Vagina (tissue), 2 donors: ENCODE measurements at places on chromosomes 13 and 19.
A peak's percentile ranks its signal among the peaks of the same experiment; 100 is the strongest.

- DNase-seq, result no peak
Observed at GRCh38 chr19:44689290-44690130, 9.4 kb upstream of the CEACAM16 start.

- DNase-seq, result no peak
Observed at GRCh38 chr19:40243181-40243580, 16.7 kb upstream of the CCNP start.

- no peak for DNase-seq
Observed at GRCh38 chr13:53568491-53568890, 539.9 kb downstream of the OLFM4 start.

DNA sequence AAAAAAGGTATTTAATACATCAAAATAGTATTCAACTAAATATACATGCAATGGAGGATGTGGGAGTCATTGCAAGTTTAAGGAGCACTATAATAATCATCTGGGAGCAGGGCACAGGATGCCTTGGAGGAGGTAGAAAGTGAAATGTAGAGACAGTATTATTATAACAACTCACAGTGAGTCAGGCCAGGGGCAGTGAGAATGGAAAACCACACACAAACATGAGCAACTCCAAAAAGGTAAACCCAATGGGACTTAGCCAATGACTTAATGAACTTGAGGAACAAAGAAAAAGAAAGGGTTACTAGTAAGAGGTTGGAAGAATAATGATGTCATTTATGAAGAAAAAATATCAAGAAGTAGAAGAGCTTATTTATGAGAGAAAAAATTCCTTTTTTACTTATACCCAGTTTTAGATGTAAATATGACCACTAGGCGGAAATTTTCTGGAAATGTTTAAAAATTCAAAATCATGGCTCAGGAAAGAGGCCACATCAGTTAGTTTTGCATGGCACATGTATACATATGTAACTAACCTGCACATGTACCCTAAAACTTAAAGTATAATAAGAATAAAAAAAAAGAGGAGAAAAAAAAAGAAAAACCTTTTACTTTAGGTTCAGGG lies 389.3 kb downstream of the SUCLA2 start:
- no peak for DNase-seq

DNA sequence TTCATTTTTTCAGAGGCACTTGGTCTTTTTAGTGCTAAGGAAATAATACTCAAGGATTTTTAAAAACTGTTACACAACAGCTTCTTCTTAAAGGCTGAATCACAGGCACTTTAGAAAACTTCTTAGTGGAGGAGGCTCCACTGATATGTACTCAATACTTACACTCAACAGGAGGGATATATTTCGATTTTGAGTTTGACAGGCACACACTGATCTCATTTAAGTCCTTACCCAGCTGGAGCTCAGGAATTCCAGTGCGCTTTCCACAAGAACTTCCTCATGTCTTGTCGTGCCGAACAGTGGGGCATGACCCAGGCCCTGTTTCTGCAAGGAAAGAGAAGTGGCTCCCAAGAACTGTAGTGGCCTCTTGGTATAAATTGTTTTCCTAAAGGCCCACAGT lies 103.8 kb downstream of the RGCC start:
- no peak for DNase-seq

- peak; percentile 98 for DNase-seq
Observed at GRCh38 chr19:47719047-47719859, 6.0 kb downstream of the EHD2 start.

DNA sequence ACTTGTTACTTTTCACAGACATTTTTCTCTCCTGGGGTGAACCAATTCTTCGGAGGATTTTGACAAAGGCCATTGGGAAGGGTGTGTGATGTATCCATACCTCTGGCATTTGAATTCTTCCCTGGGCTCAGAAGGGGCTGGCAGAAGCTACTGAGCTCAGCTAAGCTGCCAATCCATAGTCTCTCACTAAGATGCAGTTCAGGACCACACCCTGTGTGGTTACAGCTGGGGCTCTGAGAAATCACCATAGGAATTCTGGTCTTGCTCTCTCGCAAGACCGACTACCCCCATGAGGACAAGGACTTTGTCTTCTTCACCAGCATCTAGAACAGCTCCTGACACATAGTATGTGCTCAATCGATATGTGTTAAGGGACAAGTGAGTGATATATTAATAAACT lies 6.0 kb downstream of the C13orf42 start:
- DNase-seq, result no peak

DNA sequence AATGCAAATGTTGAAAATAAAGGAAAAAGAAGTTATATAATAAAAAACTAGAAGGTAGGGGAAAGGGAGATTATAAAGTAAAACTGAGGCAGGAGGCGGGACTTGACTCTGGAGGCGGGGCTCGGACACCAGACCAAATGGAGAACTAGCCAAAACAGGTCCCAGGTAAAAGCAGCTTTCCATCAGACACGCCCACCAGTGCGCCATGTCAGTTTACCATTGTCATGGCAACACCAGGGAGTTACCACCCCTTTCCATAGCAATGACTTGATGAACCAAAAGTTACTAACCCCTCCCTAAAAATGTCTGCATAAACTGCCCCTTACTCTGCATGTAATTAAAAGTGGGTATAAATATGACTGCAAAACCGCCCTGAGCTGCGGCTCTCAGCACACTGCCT lies 70.9 kb downstream of the PEPD start:
- no peak for DNase-seq

DNA sequence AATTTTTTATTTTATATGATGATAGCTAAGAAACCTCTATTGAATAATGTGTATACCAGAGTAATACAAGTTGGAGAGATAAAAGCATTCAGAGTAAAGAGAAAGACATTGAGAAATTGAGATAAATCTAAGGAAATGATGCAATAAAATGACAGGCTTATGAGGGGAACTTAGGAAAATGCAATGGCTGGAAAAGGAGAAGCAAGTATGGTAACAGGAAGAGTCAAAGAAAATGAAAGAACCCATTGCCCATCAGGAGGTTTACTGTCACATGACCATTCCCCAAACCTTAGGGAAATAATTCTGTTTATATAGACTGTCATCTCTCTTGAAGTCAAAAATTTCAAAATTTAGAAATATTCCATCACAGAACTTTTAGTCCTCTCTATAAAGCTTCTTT lies 808.0 kb upstream of the PRR20A start:
- DNase-seq, result no peak

DNA sequence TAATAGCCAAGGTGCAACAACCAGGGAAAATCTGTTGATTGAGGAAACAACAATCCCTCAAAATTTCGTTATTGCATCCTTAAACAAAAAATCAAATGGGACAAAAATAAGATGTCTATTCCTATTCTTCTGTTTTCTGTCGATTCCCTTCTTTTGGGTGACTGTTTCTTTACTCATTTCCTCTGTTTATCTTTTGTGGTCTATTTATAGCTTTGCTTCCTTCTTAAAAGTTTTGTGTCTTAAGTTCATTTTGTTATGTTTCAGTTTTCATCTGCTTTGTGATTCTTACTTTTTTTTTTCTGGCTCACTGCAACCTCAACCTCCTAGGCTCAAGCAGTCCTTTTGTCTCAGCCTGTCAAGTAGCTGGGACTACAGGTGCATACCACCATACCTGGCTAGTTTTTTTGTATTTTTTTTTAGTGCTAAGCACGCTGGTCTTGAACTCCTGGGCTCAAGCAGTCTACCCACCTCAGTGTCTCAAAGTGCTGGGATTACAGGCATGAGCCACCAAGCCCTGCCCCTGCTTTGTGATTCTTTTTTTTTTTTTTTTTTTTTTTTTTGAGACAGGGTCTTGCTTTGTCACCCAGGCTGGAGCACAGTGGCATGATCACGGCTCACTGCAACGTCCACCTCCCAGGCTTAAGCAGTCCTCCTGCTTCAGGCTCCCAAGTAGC lies 10.4 kb downstream of the ZNF146 start:
- DNase-seq, result no peak

- no peak for DNase-seq
Observed at GRCh38 chr19:10639836-10640235, 14.3 kb upstream of the ILF3 start.

- DNase-seq, result no peak
Observed at GRCh38 chr13:112998521-112999280, 29.7 kb downstream of the MCF2L start.

DNA sequence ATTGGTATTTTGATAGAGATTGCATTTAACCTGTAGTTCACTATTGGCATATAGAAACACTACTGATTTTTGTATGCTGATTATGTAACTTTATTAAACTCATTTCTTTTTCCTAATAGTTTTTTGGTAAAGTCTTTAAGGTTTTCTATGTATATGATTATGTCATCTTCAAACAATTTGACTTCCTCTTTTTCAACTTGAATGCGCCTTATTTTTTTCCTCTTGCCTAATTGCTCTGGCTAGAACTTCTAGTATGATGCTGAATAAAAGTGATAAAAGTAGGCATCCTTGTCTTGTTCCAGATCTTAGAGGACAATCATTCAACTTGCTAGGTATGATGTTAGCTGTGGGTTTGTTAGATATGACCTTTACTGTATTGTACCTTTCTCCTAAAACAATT lies 1034.9 kb downstream of the PCDH9 start:
- DNase-seq, result no peak

GRCh38 chr13:41995946-41996345 lies 35.0 kb upstream of the VWA8 start:
- DNase-seq, result no peak

DNA sequence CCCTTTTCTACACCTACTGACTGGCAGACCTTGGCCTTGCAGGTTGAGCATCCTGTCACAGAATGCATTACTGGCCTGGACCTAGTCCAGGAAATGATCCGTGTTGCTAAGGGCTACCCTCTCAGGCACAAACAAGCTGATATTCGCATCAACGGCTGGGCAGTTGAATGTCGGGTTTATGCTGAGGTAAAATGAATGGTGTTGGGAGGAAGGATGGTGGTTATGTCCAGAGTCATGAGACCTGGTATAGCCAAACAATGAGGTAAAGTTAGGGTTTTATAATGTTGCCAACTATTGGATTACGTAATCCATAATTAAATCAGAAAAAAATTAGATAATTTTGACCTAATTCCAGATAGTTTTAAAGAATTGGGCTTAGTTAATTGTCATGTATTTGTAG lies 212.5 kb downstream of the PCCA start:
- no peak for DNase-seq

DNA sequence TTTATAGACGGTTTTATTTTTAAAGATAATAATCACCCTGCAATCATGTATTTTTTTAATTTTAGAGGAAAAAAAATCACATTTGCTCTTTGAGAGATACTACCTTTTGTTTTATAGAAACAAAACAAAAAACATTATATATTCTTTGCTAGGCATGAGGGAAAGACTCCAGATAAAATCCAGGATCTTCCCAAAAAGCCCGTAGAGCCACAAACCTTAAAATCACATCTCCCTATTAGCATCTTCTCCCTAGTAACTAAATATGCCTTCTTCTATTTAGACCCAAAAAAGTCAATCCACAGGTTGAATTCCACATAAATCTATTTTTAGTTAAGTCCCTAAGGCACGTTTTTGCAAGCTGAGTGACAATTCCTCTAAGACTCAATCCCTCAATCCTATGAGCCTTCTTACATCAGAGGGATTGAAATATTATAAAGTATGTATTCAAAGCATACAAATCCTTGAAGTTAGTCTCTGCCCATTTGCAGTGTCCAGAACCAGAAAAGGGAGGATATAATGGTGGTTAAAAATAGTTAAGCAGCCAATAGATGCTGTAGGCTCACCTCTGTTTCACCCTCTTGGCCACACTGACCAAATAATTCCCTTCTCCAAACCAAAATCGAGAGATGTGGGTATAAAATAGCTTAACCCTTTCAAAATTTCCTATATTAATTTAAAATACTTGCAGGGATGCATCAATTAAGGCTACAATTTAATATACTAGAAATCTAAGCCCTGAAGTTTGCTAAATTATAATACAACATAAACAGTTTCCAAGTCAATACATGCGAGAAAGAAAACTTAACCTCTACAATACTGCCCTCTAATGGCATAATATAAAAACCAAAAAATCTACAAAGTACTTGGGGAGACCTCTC lies 64.0 kb downstream of the SERP2 start:
- DNase-seq, result no peak

DNA sequence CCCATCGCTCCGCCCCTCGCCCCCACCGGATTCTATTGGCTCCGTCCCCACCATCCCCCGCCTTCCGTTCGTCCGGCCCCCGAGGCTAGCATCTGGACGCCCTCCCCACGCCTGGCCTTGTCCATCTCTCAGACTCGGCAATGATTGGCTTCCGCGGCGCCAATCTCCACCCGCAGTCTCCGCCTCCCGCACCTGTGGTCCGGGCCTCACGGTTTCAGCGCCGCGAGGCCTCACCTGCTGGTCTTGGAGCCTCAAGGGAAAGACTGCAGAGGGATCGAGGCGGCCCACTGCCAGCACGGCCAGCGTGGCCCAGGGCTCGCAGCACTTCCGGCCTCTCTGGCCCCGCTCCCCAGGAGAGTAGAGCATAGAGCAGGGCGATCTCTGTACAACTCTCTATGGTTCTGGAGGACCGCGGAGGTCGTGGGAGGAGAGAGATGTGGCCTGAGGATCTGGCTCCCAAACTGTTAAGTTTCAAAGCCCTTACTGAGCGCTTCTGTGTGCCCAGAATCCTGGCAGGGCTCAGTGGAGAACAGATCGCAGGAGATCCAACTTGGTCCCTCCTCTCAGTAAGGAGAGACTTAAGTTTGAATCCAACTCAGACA lies at the start of gene ERCC1:
ERCC1 (minus strand) TSS at position 329 of the 602 bp plus-strand sequence. CDS start 543 bp downstream, outside the sequence.
- no peak for DNase-seq

- DNase-seq, result no peak
Observed at GRCh38 chr19:7799640-7800355, 30.2 kb upstream of the EVI5L start.

GRCh38 chr19:39818626-39819097 lies 15.3 kb downstream of the DYRK1B start:
- DNase-seq, result no peak

DNA sequence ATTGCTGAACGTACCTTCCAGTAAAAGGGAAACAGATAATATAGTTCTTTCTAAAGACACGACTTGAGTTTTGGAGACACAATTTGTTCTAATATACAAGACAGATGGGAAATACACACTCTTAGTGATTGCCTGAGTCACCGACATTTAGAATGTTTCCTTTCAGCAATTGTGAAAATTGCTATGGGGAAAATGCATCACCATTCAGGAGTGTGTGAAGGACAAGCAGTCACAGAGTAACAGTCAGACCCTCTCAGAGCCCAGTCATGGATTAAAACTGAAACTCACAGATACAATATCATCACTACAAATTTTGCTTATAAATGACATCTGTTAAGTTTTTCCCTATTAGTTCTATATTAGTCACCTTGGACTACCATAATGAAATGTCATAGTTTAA lies 286.1 kb downstream of the SPRY2 start:
- no peak for DNase-seq

- no peak for DNase-seq
Observed at GRCh38 chr13:24168979-24169378, 8.5 kb downstream of the SPATA13 start.

DNA sequence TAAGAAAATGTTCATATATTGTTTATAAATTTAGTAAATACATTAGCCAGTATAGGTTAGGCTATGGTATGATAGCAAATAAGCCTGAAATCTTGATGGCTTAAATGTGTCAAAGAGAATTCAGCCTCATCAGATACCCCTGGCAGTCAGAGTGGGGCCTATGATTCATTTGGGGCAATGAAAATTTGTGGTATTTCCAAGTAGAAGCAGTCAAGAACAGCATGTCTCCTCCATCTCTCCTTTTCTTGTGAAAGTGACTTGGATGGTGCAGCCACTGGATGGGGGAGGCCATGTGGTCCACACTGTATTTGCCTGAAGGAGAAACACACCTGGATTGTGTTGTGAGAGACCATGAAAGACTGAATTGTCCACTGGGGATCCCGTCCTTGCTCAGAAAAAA lies 82.7 kb downstream of the DLEU7 start:
- no peak for DNase-seq
